ENCODE measurements at places on chromosomes 13 and 19. TPM values are rescaled to one million over a fixed set of nuclear protein-coding genes. Genes with fewer than 3 reads are reported as not detected.

Gene TJP3
- total RNA-seq, result 17.7 TPM

Gene OR4F17
- total RNA-seq, result not detected

Gene SLC25A41
- total RNA-seq, result not detected

Gene DCLK1
- 36.1 TPM for total RNA-seq

Gene PRR22
- total RNA-seq, result 0.98 TPM

Gene PRR19
- total RNA-seq, result not detected

Gene CCDC122
- total RNA-seq, result 4.9 TPM

Gene ZNF540
- 6.4 TPM for total RNA-seq

Gene APOE
- 170 TPM for total RNA-seq

Gene PSG7
- not detected for total RNA-seq

Gene ZNF628
- 2.7 TPM for total RNA-seq

Gene HS6ST3
- total RNA-seq, result 0.49 TPM

Measured in vagina (tissue), 2 donors.